ENCODE measurements at places on chromosomes 1 and 21.

- no peak overlapping the region for H3K27ac ChIP-seq
- H3K4me3 ChIP-seq: no peak overlapping the region
- no peaks in the 10 kb centered on the region for H3K27me3 ChIP-seq
- no peak for DNase-seq
- no peaks in the 10 kb centered on the region for H3K36me3 ChIP-seq
- H3K4me1 ChIP-seq: no peaks in the 10 kb centered on the region
These were observed 55.1 kb upstream of the EFHD2 start for GRCh38 chr1:15354580-15354965.

- H3K27me3 ChIP-seq: no peaks in the 10 kb centered on the region
- no peak for DNase-seq
- peaks cover 20% of the 10 kb centered on the region for H3K36me3 ChIP-seq
- peaks cover 4% of the 10 kb centered on the region for H3K4me1 ChIP-seq
- peak overlapping the region; percentile 50 for H3K4me3 ChIP-seq
These were observed 835 bp downstream of the CCDC30 start for GRCh38 chr1:42463921-42464320.

- peaks cover 19% of the 10 kb centered on the region for H3K4me1 ChIP-seq
- no peak for DNase-seq
- peaks cover 25% of the 10 kb centered on the region for H3K27me3 ChIP-seq
- H3K36me3 ChIP-seq: no peaks in the 10 kb centered on the region
- no peak overlapping the region for H3K27ac ChIP-seq
- H3K4me3 ChIP-seq: no peak overlapping the region
These were observed 22.0 kb downstream of the FOXO6 start for GRCh38 chr1:41383094-41383852.

DNA sequence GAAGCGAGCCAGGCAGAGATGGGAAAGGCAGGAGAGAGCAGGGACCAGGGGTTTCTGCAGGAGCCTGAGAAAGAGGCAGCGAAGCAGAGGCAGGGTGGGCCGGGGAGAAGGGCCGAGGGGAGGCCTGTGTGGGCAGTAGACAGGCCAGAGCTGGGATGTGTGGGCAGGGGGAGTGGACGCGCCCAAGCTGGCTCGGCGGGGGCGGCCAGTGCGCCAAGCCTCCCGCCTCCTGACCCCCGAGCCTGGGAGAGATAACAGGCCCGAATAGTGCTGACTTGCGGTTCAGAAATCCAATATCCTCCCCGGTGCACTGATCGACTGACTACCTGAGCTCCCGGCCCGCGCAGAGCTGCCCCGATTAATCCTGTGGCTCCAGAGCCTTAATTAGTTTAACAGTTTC is 41.9 kb downstream of the AHDC1 start:
- no peak overlapping the region for H3K4me3 ChIP-seq
- no peaks in the 10 kb centered on the region for H3K4me1 ChIP-seq
- no peak overlapping the region for H3K27ac ChIP-seq
- no peak for DNase-seq
- H3K27me3 ChIP-seq: no peaks in the 10 kb centered on the region

- DNase-seq: no peak
- H3K4me3 ChIP-seq: no peak overlapping the region
- H3K27ac ChIP-seq: no peak overlapping the region
- H3K27me3 ChIP-seq: no peaks in the 10 kb centered on the region
These were observed 55.7 kb downstream of the CAPZB start for GRCh38 chr1:19429611-19430010.

GRCh38 chr1:53183095-53183990 is 13.3 kb upstream of the CPT2 start:
- no peaks in the 10 kb centered on the region for H3K36me3 ChIP-seq
- no peak for DNase-seq
- H3K27me3 ChIP-seq: no peaks in the 10 kb centered on the region

GRCh38 chr1:63955370-63956145 is 181.7 kb downstream of the ROR1 start:
- DNase-seq: no peak
- H3K36me3 ChIP-seq: no peaks in the 10 kb centered on the region
- H3K4me1 ChIP-seq: no peaks in the 10 kb centered on the region
- no peaks in the 10 kb centered on the region for H3K27me3 ChIP-seq

DNA sequence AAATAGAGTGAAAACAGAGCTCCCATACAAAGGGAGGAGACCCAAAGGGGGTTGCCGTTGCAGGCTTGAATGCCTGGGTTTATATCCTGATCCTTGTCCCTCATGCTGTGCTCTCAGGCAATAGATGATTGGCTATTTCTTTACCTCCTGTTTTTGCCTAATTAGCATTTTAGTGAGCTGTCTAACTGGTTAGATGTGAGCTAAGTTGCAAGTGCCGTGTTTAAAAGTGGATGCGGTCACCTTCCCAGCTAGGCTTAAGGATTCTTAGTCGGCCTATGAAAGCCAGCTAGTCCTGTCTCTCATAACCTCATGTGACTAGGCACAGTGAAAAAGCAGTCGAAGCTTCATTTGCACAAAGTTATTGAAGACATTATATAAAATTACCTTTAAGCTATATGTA is 356.7 kb upstream of the TMPRSS15 start:
- H3K27me3 ChIP-seq: no peaks in the 10 kb centered on the region
- H3K36me3 ChIP-seq: no peaks in the 10 kb centered on the region
- no peak for DNase-seq
- no peak overlapping the region for H3K4me3 ChIP-seq
- no peak overlapping the region for H3K27ac ChIP-seq

- H3K27me3 ChIP-seq: no peaks in the 10 kb centered on the region
- H3K27ac ChIP-seq: no peak overlapping the region
- no peaks in the 10 kb centered on the region for H3K4me1 ChIP-seq
These were observed 48.4 kb upstream of the KAZN start for GRCh38 chr1:14549897-14550620.

DNA sequence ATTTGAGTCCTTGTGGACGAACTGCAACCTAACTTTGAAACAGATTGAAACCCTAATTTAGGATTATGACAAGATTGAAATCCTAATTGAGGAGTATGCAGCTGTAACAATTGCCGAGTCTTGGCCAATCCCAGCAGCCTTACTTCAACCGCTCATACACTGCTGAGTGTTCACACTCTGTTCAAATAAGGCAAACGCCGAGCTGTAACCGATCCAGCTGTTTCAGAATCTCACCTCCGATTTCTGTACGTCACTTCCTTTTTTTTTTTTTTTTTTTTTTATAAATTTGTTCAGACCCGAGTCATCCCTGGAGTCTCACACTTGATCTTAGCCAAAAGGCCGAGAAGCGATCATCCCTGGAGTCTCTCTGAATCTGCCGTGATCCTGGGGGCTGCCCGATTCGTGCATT is 22.3 kb upstream of the ATP5PO start:
- H3K4me3 ChIP-seq: no peak overlapping the region
- peaks cover 51% of the 10 kb centered on the region for H3K4me1 ChIP-seq
- H3K27me3 ChIP-seq: no peaks in the 10 kb centered on the region
- peak; percentile 16 for DNase-seq
- H3K36me3 ChIP-seq: no peaks in the 10 kb centered on the region
- peak overlapping the region; percentile 95 for H3K27ac ChIP-seq

- H3K4me1 ChIP-seq: no peaks in the 10 kb centered on the region
- H3K27ac ChIP-seq: no peak overlapping the region
- no peak for DNase-seq
- H3K36me3 ChIP-seq: no peaks in the 10 kb centered on the region
- H3K4me3 ChIP-seq: no peak overlapping the region
These were observed 24.4 kb downstream of the RGS4 start for GRCh38 chr1:163093579-163093978.

GRCh38 chr1:204726478-204726877 is 40.9 kb upstream of the LRRN2 start:
- no peak for DNase-seq
- no peak overlapping the region for H3K4me3 ChIP-seq
- no peaks in the 10 kb centered on the region for H3K36me3 ChIP-seq
- no peaks in the 10 kb centered on the region for H3K4me1 ChIP-seq
- H3K27me3 ChIP-seq: no peaks in the 10 kb centered on the region

- H3K36me3 ChIP-seq: peaks cover 19% of the 10 kb centered on the region
- no peaks in the 10 kb centered on the region for H3K4me1 ChIP-seq
- H3K27me3 ChIP-seq: no peaks in the 10 kb centered on the region
- DNase-seq: no peak
- H3K27ac ChIP-seq: no peak overlapping the region
These were observed 11.3 kb downstream of the FABP3 start for GRCh38 chr1:31361607-31362006.

DNA sequence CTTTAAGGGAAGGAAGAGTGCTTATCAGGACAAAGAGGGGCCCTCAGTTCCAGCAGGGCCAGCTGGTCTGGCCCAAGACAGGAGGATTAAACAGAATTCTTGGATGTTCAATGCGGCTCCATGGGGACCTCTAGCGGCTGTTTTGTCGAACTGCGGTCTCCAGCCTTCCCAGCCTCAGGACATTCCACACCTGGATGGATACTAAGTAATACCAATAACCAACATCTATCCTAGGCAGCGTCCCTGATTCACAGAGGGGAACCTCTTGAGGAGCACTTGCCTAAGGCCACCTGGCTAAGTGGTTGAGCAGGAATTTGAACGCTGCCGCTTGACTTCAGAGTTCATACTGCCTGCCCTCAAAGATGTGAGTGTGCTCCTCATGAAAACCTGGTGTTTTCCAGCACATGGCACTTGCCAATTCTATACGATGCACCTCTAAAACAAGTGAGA is 15.5 kb upstream of the CD247 start:
- DNase-seq: no peak
- no peak overlapping the region for H3K4me3 ChIP-seq
- H3K4me1 ChIP-seq: no peaks in the 10 kb centered on the region
- H3K36me3 ChIP-seq: no peaks in the 10 kb centered on the region

All from effector memory CD4-positive, alpha-beta T cell (primary cell).